ENCODE measurements at places on chromosomes 16 and 17.

GRCh38 chr16:27318392-27319256, 4.8 kb downstream of the IL4R start:
- DNase-seq = no peak

DNA sequence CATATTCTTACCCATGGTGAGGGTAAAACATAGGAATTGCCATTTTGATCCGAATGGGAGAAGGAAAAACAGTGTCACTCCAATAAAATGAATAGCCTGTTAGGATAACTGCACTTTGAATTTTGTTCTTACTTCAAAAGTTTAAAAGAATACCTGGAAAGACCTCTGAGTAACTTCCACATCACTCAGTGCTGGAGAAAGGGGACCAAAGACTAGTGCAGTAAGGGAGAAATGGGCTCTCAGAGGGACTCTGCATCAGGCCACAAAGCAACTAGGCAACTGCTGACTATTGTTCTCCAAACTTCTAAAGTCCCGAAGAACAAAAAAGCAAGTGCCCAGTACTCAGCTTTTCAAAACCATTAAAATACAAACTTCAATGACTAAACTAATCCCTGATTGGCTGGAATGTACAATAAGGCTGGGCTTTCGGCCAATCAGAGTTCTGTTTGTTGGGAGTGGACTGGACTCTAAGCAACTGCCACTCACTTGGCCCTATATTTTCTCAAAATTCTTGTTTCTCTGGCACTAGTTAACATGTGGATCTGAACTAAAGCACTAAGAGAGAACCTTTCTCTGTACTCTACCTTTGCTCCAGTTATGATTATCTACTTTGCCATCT, 6.2 kb downstream of the DNAJC7 start:
- DNase-seq = no peak

DNA sequence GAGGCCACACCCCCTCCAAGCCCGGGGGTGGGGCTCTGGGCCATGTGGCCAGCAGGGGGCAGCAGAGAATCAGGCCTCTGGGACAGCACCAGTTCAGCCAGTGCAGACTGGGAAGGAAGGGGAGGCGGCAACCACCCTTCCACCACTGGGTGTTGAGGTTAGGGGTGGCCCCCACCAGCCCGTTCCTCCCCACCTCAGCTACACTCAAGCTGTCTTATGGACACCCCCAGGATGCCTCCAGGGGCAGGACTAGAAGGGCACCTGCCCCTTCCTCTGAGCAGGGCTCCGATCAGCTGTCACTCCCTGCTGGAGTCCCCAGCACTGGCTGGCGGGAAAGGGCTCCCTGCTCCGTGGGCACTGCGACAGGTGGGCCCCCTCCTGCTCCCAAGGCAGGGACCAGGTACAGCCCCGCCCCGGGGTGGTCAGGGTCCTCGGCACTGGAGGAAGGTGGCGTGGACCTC, 21.8 kb downstream of the KATNB1 start:
- DNase-seq = no peak

DNA sequence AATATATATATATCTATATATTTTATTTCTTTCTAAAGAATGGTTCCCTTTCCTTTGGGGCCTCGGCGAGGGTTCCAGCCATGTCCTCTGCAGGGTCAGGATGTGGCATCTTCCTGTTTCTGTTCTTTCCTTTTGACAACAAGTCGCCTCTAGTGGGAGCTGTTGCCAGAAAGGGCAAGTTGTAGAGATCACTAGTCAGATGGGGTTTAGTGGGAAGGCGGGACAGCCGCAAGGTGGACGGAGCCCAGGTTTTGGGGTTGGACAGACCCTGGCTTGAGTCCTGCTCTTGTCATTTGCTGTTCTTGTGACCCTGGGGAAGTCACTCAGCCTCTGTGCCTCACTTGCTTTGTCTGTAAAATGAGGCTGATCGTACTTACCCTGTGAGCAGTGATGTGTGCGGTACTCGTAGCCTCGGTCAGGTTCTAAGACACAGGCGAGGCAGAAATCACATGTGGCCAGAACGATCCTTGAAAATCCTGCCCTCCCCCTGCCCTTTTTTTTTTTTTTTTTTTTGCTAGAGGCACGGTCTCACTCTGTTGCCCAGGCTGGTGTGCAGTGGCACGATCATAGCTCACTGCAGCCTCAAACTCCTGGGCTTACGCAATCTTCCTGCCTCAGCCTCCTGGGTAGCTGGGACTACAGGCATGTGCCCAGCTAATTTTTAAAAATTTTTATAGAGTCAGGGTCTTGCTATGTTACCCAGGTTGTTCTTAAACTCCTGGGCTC, 80.1 kb downstream of the ABCC6 start:
- DNase-seq = no peak

- DNase-seq = no peak
These were observed 101.9 kb downstream of the KCNJ2 start for GRCh38 chr17:70271200-70271599.

DNA sequence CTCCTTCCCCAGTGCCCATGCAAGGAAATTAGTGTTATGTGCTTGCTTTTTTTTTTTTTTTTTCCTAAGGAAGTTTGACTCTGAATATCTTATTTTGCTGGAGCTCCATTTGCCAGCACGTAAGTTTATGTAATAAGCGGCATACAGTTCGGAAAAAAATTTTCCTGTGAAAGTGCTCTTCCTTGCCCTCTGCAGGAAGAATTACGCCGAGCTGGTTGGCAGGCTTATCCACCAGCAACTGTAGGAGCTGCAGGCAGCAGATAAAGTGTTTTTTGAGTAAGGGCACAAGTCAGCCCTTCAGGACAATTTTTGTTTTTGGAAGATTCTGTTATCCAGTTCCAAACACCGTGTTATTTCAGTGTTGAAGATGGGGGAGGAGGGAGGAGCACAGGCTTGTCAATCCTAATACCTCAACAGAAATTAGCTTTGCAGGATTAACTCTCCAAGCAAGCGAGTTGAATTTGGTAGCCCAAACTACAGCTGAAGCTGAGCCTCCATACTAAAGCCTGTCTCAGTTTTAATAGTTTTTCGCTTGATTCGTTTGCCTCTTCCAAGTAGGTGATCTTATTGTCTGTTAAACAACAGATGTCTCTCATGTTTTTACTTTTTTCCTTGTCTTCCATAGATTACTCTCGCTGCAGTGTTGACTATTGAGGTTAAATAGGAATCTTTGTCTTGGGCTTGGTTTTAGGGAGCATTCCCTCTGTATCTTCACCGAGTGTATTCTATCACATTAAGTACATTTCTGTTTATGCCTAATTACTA, 1.1 kb downstream of the SPECC1 start:
- peak; percentile 48 for DNase-seq

GRCh38 chr17:80899402-80900268, 92.0 kb upstream of the CHMP6 start:
- DNase-seq = peak; percentile 2

DNA sequence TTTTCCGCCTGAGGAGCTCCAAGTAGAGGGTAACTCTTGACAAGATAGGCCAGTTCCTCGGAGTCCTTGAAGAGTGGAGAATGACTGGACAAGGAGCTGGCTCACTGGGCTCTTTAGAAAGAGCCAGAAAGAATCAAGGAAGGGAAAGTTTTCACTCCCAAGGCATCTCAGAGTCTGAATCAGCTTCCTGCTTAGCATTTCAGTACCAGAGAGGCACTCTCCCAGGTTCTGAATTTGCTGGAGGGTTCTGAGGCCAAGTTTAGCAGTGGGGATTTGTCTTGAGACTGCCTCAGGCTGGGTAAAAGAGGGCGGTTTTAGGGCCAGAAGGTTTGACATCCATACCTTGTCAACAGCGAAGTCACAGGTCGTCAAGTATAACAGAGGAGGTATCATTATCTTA, 25.5 kb downstream of the GP2 start:
- no peak for DNase-seq

GRCh38 chr17:56995766-56996165, 17.8 kb downstream of the SCPEP1 start:
- DNase-seq = no peak

GRCh38 chr16:90023078-90023447, 3.8 kb upstream of the DBNDD1 start:
- no peak for DNase-seq
